GM19239 (cell line): ENCODE measurements at places on chromosomes 3 and 15.

GRCh38 chr3:192675958-192676649 lies 51.2 kb downstream of the FGF12 start:
- DNase-seq, result no peak

GRCh38 chr3:183254487-183255347 lies 1.7 kb downstream of the B3GNT5 start:
- no peak for DNase-seq

DNA sequence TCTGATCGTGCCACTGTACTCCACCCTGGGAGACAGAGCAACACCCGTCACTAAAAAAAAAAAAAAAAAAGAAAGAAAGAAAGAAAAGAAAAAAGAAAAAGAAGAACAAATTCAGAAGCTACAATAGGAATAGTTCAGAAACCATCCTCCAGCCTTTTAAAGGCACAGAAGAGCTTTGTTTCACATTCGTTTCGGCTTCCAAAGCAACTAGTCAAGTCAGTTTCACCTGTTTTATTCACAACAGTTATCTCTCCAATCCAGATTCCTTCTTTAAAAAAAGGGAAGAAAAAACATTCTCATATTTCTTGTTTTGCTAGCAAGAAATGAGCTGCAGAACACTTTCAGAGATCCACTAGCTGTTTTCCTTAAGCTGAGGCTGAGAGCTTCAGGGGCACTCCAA lies 767.7 kb upstream of the CFAP20DC start:
- DNase-seq, result no peak

- DNase-seq, result no peak
Observed at GRCh38 chr15:34366271-34367065, 528 bp downstream of the LPCAT4 start.

GRCh38 chr15:101615986-101616848 lies 36.0 kb downstream of the TM2D3 start:
- DNase-seq, result no peak

GRCh38 chr3:123053107-123053506 lies 13.7 kb upstream of the PDIA5 start:
- DNase-seq, result no peak

DNA sequence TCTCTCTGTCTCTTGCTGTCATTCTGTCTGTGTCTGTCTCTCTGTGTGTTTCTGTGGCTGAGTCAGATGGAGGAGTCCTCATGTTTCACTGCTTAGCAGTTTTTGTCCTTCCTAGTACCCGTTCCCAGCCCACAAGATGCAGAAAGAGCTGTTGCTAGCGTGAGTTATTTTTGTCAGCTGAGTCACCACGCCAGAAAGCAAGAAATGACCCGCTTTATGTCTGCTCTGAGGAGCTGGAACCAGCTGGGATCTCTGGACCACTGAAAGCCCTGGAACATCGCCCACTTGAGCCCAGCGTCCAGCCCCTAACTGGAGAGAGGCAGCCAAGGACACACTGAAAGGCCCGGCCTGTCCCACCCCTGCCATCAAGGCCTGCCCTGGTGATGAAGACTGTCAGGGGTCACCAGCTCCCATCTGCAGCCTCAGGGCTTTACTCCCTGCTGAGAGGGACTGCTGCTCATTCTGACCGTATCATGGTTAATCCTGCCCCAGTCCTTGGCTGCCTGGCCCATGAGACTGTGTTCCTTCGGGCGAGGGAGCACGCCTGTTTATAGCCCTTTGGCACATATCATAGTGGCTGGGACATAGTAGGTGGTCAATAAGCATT lies 101.7 kb upstream of the TPM1 start:
- DNase-seq, result no peak

- no peak for DNase-seq
Observed at GRCh38 chr3:10417847-10418246, 87.5 kb downstream of the ATP2B2 start.

DNA sequence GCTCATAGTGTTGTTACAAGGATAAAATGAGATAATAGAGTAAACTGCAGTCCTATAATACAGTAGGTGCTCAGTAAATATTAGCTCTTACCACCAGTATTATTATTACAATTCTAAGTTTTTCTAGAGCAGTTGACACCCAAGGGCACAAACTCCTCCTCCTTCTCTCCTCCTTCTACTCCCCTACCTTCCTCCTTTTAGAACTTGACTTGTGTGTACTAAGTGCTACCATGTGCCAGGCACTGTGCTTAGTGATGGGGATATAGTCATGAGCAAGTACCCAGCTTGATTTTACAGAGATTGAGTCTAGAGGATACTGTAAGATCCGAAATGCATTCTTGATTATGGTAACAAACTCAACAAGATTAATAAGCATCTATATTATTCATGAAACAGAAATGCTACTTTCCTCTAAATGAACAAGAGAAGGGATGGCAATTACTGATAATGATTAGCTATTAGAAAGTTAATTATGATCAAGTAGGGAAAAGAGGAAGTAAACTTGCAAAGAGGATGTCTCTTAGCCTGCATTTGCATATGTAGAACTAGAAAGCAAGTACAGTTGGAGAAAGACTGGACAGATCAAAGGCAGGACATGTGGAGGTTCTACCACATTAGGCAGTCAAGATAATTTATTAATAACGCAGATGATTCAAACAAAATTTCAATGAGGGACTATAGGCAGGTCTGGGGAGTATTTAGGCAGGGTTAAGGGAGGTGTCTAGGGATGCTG lies 72.3 kb downstream of the CLDN11 start:
- DNase-seq, result no peak

- DNase-seq, result no peak
Observed at GRCh38 chr3:10632741-10633140, 127.4 kb upstream of the ATP2B2 start.

DNA sequence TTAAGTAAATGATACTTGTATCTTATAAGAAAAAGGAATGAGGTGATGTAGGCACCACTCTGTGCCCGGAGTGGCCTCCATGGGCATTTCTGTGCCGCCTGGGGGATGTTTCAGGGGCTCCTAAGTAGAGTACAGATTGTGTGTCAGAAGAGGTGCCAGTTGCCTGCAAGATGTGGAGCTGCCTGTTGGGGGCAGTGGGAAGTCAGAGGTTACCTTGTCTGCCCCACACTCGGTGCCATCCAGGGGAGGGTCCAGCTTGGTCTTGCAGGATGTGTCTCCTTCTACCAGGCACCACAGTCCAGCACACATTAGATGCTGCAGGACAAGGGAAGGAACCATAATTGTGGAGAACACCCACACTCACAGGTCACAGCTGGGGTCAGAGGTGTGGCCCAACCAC lies 208.8 kb downstream of the ADAMTS17 start:
- DNase-seq, result no peak

GRCh38 chr3:189869165-189869564 lies 238.0 kb downstream of the TP63 start:
- no peak for DNase-seq

GRCh38 chr3:42979044-42979972 lies at the start of gene GASK1A:
GASK1A (plus strand) TSS chr3:42979311; CDS start chr3:42979643, 332 bp downstream.
- DNase-seq, result no peak

GRCh38 chr3:38343797-38344594 lies 2.6 kb upstream of the XYLB start:
- DNase-seq, result no peak

- no peak for DNase-seq
Observed at GRCh38 chr15:56792211-56792610, 58.9 kb upstream of the ZNF280D start.
